ENCODE measurements at places on chromosomes 16 and 17. TPM values are rescaled to one million over a fixed set of nuclear protein-coding genes. Genes with fewer than 3 reads are reported as not detected.

Gene PDILT
- not detected for total RNA-seq

Gene MMP28
- 4.6 TPM for total RNA-seq

Gene MYCBPAP
- total RNA-seq: 1.4 TPM

Gene SYT17
- total RNA-seq: 0.91 TPM

Gene SDR42E1
- 0.46 TPM for total RNA-seq

Gene ENPP7
- not detected for total RNA-seq

Gene TEKT5
- not detected for total RNA-seq

Gene CCT6B
- total RNA-seq: 0.32 TPM

Gene NOTUM
- not detected for total RNA-seq

Gene SLFN14
- total RNA-seq: not detected

Gene ITGAL
- not detected for total RNA-seq

Gene P2RX5
- total RNA-seq: 0.32 TPM

Gene RHBDL1
- 0.30 TPM for total RNA-seq

Gene FAM117A
- 1.6 TPM for total RNA-seq

Gene CRYM
- total RNA-seq: not detected

Gene CTU2
- 29.3 TPM for total RNA-seq

Gene TP53TG3B
- total RNA-seq: not detected

Gene GDPD3
- 0.32 TPM for total RNA-seq

Gene SBK1
- 0.32 TPM for total RNA-seq

Gene CACNG4
- not detected for total RNA-seq

All from epithelial cell of umbilical artery (primary cell).